Endothelial cell (in vitro differentiated cells): ENCODE measurements at places on chromosomes 1 and 21.
A peak's percentile ranks its signal among the peaks of the same experiment; 100 is the strongest.

- no peak for DNase-seq
Measured at GRCh38 chr1:76587212-76587611, 280.1 kb upstream of the ST6GALNAC5 start.

DNA sequence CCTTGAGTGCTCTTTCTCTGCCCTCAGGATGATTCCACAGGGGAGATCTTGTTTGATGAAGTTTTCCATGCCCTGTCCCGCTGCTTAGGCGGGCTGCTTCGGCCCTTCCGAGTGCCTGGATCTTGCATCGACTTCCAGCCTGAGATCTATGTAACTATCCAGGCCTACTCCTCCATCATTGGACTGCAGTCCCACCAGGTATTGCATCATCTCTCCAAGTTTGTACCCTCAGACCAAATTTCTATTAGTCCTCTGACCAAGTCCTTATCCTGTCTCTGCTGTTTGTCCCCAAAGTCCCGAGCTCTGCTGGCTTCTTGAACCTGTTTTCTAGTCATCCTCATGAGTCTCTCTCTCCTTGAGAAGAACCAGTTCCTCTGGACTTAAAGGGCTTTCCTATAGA is 14.7 kb downstream of the SZT2 start:
- no peak for DNase-seq

DNA sequence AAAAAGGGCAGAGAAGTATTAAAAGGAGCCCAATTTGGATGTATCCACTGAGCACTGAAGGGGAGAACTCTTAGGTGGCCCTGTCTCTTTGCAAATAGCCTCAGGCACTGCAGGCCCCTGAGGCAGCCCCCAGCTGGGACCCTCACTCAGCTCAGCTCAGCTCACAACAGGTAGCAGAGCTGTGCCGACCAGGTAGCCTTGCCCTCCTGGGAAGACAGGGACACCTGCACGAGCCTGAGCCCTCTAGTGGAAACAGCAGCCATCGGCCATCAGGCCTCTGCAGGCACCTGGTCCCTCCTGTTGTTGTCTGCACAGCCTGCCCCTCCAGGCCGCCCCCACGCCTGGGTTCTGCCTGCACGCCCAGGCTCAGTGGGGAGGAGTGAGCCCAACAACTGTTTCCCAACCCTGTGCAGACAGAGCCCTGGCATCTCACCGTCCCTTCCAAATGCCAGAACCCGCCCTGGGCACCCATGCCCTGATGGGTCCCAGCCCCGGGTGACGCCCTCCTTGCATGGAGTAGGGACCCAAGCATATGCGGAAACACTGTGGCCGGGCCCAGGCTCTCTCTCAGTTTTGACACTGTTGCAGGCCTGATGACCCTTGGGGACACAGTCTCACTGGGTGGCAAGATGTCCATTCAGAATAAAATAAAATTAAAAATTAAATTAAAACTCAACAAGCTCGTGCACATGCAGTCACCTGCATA is 60.0 kb upstream of the AJAP1 start:
- DNase-seq, result no peak

DNA sequence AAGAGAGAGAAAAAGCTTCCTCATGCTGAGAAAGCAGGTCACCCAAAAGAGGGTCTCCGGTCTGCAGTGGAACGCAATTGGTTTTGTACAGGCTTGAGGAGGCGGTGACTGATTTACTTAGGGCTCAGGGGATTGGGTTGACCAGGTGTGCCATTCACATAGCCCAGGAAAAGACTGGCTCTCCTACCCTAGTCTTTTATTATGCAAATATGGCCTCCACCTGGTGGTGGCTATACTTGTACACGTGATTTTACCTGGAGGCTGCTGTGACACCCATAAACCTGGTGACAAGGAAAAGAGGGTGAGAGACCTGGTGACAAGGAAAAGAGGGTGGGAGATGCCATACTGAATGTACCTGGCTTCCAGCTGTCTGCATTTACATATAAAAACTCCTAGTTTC is 49.9 kb downstream of the DNTTIP2 start:
- no peak for DNase-seq

DNA sequence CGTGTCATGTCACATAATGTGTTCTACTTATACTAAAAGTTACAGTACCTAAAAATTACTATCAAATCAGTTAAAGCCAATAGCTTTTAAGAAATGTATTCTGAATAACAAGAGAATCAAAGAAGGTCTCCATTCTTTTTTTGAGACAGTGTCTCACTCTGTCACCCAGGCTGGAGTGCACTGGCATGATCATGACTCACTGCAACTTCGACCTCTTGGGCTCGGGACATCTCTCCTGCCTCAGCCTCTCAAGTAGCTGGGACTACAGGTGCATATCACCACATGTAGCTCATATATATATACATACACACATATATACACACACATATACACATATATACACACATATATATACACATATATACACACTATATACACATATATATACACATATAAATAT is 20.1 kb downstream of the COP1 start:
- DNase-seq, result no peak

DNA sequence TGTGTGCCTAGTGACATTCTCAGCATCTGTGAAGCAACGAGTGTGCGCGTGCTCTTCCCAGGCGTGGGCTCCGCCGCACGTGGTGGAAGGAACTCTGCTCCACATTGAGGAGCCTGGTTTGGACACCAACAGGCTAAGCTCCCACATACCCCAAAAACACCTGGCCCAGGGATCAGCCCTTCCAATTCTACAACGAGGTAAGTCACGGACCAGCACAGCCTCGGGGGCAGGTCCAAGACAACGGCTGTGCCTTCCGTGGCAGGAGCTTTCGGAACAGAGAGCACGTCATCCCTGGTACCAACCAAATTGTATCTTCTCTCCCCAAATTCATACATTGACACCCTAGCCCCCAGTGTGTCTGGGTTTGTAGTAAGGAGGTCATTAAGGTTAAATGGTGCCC is 27.2 kb upstream of the PDE9A start:
- no peak for DNase-seq

- DNase-seq, result no peak
Measured at GRCh38 chr1:179318491-179318890, 24.9 kb downstream of the SOAT1 start.

GRCh38 chr1:236930503-236930902 is 73.7 kb downstream of the MT1HL1 start:
- no peak for DNase-seq

DNA sequence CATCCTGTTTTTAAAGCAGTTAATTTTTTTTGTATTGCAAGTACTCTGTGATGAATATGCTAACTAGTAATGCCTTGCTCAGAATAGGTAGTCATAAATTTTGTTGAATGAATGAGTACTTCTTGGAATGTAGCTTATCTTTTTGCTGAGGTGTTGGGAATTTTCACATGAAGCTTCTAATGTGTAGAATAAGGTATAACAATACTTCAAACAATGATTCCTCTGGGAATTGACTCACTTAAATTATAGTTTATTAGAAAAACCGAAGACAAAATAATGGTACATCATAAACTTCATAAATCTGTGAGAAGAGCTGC is 13.9 kb downstream of the CDC14A start:
- DNase-seq, result no peak

DNA sequence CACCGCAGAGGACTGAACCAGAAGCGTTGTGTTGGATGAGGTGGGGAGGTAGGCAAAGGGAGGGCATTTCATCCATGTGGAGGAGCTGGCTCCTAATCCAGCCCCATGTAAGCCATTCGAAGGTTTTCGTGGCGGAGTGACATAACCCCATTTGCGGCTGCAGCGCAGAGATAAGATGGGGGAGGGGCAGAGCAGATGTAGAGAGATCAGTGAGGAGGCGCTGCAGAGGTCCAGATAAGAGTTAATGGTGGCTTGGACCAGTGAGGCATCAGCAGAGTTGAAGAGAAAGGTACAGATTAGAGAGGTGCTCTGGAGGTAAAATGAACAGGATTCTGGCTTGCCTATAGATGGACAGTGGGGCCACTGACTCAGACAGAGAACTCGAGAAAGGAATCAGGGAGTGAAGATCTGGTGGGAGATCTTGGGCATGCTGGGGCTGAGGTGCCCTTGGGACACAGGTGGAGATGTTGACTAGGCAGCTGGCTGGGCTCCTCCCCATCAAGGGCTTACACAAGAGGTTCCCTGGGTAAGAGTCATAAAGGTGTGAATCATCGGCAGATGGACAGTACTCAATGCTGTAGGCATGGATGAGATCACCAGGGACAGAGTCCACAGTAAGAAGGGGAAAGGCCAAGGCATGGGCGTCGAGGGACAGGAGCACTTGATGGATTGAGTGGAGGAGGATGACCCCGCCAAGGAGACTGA is 7.8 kb upstream of the PTPRF start:
- no peak for DNase-seq

- no peak for DNase-seq
Measured at GRCh38 chr1:24329797-24330543, 10.8 kb downstream of the GRHL3 start.

- peak; percentile 33 for DNase-seq
Measured at GRCh38 chr1:43979528-43980254, 681 bp downstream of the B4GALT2 start.

- no peak for DNase-seq
Measured at GRCh38 chr1:40396420-40396819, 22.9 kb downstream of the SMAP2 start.

- no peak for DNase-seq
Measured at GRCh38 chr1:231278100-231278790, 37.2 kb downstream of the GNPAT start.

- DNase-seq, result no peak
Measured at GRCh38 chr1:245652660-245653427, 498.1 kb downstream of the KIF26B start.

DNA sequence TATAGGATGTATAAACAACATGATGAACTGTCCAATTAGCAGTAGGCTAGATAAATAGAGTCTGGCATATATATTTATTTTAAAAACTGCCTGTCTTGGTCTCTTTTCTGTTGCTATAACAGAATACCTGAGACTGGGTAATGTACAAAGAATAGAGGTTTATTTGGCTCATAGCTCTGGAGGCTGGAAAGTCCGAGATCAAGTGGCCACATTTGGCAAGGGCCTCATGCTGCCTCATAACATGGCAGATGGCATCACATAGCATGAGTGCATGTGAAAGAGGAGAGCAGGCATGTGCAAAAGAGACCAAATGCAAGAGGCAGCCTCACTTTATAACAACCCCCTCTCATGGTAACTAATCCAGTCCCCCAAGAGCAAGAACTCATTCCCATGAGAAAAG is 6.0 kb downstream of the STYXL2 start:
- no peak for DNase-seq

GRCh38 chr21:36513430-36513829 is 33.5 kb upstream of the CLDN14 start:
- DNase-seq, result no peak

DNA sequence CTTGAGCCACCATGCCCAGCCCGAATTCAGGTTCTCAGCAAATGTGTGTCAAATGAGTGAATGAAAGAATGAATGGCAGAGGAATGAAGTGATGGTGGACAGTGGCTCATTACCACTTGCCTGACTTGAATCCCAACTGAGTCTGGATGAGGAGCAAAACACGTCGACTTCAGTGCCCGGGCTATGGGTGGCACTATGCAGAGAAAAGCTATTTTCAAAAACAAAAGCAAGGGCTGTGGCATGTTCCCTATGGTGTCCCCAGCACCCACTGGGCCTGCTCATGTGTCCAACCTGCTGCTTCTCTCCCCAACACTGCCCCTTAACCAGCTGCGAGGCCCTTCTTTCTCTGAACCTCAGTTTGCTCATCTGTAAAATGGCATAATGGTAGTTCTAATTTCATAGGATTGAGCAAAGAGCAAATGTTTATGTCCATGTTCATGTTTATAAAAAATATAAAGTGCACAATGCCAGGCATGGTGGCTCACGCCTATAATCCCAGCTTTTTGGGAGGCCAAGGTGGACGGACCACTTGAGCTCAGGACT is 4.3 kb upstream of the MAD2L2 start:
- DNase-seq, result no peak

GRCh38 chr1:119288751-119289150 is 79.8 kb upstream of the HAO2 start:
- no peak for DNase-seq

GRCh38 chr21:33123374-33124123 is 53.6 kb downstream of the OLIG1 start:
- no peak for DNase-seq

DNA sequence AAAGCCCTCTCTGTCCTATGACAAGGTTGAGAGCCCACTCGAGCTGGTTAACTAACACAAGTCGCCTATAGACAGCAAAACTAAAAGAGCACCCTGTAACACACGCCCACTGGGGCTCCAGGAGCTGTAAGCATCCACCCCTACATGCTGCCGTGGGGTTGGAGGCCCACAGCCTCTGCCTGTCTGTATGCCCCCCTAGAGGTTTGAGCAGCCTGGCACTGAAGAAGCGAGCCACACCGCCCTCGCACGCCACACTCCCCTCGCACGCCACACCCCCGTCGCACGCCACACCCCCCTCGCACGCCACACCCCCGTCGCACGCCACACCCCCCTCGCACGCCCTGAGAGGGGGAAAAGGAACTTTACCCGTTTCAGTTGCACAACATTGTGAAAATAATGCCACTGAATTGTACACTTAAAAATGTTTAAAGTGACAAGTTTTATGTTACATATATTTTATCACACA is 13.2 kb upstream of the HMGCL start:
- peak; percentile 41 for DNase-seq

- no peak for DNase-seq
Measured at GRCh38 chr1:9280015-9280860, 12.5 kb upstream of the SPSB1 start.

DNA sequence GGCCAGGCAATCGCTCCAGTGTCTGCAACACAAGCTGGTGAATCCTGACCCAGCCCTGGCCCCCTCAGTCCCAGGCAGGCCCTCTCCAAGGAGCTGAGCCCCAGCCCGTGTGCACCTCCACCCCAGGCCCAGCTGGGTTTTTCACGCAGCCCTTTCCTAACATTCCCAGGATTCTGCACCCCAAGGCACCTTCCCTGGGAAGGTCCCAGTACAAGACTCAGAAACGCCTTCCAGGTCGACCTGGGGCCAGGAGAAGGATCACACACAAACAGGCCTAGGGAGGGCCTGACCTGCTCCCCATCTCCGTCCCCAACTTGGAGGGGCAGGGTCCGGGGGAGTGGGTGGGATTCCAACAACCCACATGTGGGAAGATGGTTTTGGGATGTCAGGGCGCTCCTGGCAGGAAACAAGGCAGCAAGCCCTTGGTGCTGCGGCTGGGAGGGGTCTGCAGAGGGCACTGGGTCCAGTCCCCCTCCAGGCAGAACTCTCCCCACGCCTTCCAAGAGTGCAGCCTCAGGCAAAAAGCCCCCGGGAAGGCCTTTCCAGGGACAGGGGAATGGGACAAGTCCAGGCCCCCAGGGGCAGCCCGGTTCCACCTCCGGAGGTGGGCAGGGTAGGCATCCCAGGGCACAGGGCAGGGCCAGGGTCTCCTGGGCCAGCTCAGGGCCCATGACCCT is 58.3 kb downstream of the KCNAB2 start:
- DNase-seq, result no peak

GRCh38 chr1:187276677-187277076 is 447.9 kb downstream of the PLA2G4A start:
- no peak for DNase-seq

DNA sequence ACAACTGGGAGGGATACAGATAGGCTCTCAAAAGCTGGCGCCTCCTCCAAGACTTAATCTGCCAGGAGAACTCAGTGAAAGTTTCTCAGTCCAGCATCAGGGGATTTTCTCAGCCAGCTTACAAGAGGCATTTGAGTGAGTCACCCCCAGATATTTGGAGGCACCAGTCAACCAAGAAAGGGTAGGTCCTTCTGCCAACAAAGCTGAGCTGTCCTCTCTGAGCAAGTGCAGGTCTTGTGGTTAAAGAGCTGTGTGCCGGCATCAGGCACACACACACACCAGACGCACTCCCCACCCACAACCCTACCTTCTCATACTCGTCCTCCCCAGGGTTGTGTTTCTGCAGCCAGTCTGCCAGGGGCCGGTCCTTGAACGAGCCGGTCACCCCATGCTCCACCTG is 27.0 kb upstream of the PPP1R15B start:
- no peak for DNase-seq
